Caki2 (cell line): ENCODE measurements at places on chromosomes 2 and 18. TPM values are rescaled to one million over a fixed set of nuclear protein-coding genes. Genes with fewer than 3 reads are reported as not detected.

DNA sequence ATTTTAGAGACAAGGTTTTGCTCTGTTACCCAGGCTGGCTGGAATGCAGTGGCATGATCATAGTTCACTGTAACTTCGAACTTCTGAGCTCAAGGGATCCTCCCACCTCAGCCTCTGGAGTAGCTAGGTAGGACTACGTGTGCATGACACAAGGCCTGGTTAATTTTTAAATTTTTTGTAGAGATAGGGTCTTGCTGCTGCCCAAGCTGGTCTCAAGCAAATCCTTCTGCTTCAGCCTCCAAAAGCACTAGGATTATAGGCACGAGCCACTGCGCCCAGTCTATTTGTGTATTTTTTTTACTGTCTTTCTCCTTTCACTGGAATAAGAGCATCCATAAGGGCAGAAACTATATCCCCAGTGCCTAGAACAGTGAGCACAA is 89.3 kb downstream of the PLEKHM3 start:
- DNase-seq: no peak

DNA sequence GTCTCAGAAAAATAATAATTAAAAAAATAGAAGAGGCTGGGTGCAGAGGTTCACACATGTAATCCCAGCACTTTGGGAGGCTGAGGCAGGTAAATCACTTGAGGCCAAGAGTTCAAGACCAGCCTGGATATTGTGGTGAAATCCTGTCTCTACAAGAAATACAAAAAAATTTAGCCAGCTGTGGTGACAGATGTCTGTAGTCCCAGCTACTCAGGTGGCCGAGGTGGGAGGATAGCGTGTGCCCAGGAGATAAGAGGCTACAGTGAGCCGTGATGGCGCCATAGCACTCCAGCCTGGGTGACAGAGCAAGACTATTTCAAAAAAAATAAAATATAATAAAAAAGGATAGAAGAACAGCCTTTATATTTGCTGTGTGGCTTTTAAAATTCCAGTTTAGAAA is 35.9 kb downstream of the SMC6 start:
- no peak for DNase-seq

GRCh38 chr18:56414357-56414756 is 224.0 kb downstream of the TXNL1 start:
- DNase-seq: no peak

DNA sequence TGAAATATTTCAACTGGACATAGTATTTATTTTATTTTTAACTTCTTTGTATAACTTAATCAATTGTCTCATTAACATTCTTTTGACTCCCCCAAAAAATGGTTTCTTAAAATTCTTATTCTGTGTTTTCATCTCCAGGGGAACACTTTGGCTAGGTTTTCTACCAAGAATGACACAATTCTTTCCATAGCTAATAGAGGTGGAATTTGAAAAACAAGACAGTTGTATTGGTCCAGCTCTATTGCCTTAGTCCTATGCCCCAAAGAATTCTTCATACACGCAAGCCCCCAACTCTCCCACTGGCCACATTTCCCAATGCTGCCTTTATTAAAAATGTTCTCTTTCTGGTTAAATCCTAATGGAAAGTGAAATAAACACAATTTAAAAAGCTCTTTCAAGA is 104.7 kb upstream of the PKDCC start:
- DNase-seq: no peak

DNA sequence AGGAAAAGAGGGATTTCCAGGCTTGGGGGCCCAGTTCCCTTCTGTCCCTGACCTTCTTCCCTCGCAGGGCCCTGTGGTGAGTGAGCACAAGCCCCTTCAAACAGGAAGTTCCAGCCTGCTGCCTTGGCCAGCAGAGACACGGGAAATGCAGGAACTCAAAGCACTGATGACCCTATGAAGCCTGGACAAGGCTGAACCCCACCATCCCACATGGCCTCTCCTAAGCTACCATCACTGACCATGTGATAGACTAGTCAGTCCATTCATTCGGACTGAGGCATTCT is 196.4 kb downstream of the TNS1 start:
- DNase-seq: no peak

GRCh38 chr2:97742381-97742847 is 29.0 kb downstream of the ZAP70 start:
- DNase-seq: no peak

The PROM2 gene
- total RNA-seq: 0.43 TPM in 1 of 2 replicates, not detected in the other
